ENCODE measurements at places on chromosomes 3 and 15. TPM values are rescaled to one million over a fixed set of nuclear protein-coding genes. Genes with fewer than 3 reads are reported as not detected.
A peak's percentile ranks its signal among the peaks of the same experiment; 100 is the strongest.

FAM81A gene
- not detected for total RNA-seq

GRCh38 chr3:117399311-117400078, 689.9 kb downstream of the TUSC7 start:
- no peaks in the 10 kb centered on the region for H3K27me3 ChIP-seq
- H3K27ac ChIP-seq, result no peak overlapping the region
- peaks cover 12% of the 10 kb centered on the region for H3K4me1 ChIP-seq
- no peak overlapping the region for H3K4me3 ChIP-seq

DNA sequence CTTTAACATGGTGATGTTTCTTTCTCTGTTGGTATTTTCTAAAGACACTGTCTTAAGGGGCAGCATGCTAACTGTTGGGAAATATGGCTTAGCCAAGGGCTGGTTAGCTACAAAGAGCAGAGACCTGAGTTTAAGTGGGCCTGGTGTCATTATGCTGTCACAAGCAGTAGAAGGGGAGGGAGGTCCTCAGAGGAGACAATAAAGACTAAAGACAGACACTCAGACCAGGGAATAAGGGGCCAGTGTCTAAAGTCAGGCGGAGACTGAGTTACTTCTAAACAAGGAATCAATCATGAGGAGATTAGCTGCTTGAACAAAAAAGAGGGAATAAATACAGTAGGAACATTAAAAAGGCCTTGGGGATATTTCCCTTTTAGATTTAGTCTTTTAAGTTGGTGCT, 142.7 kb upstream of the DPPA4 start:
- no peak overlapping the region for H3K4me3 ChIP-seq
- DNase-seq, result no peak
- H3K36me3 ChIP-seq, result no peaks in the 10 kb centered on the region
- no peaks in the 10 kb centered on the region for H3K4me1 ChIP-seq
- no peaks in the 10 kb centered on the region for H3K27me3 ChIP-seq

- no peak for DNase-seq
- H3K4me1 ChIP-seq, result no peaks in the 10 kb centered on the region
- no peak overlapping the region for H3K27ac ChIP-seq
- H3K27me3 ChIP-seq, result no peaks in the 10 kb centered on the region
Observed at GRCh38 chr3:13121553-13122001, 48.3 kb upstream of the IQSEC1 start.

DNA sequence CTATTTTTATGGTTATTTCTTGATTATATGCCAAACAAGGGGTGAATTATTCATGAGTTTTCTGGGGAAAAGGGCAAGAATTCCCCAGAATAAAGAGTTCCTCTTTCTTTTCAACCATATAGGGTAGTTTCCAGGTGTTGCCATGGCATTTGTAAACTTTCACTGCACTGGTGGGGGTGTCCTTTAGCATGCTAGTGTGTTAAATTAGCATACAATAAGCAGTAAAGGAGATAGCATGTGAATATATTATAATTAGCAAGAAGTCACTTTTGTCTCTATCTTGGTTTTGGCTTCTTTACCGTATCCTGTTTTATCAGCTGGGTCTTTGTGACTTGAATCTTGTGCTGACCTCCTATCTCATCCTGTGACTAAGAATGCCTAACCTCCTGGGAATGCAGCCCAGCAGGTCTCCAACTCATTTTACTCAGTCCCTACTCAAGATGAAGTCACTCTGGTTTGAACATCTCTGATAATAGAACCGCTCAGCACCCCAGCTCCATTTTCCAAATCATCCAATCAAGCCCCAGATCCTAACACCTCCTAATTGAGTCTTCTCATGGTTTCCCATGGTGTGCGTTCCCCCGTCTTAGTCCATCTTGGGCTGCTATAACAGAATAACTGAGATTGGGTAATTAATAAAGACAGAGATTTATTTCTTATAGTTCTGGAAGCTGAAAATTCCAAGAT, 3.4 kb upstream of the SELENOT start:
- H3K4me1 ChIP-seq, result peaks cover 24% of the 10 kb centered on the region
- no peak overlapping the region for H3K27ac ChIP-seq
- H3K36me3 ChIP-seq, result no peaks in the 10 kb centered on the region
- no peak overlapping the region for H3K4me3 ChIP-seq
- H3K27me3 ChIP-seq, result no peaks in the 10 kb centered on the region

GRCh38 chr15:54579855-54580254, 601.6 kb downstream of the UNC13C start:
- H3K4me3 ChIP-seq, result no peak overlapping the region
- no peak for DNase-seq
- no peaks in the 10 kb centered on the region for H3K36me3 ChIP-seq
- H3K27me3 ChIP-seq, result no peaks in the 10 kb centered on the region
- H3K4me1 ChIP-seq, result no peaks in the 10 kb centered on the region

DNA sequence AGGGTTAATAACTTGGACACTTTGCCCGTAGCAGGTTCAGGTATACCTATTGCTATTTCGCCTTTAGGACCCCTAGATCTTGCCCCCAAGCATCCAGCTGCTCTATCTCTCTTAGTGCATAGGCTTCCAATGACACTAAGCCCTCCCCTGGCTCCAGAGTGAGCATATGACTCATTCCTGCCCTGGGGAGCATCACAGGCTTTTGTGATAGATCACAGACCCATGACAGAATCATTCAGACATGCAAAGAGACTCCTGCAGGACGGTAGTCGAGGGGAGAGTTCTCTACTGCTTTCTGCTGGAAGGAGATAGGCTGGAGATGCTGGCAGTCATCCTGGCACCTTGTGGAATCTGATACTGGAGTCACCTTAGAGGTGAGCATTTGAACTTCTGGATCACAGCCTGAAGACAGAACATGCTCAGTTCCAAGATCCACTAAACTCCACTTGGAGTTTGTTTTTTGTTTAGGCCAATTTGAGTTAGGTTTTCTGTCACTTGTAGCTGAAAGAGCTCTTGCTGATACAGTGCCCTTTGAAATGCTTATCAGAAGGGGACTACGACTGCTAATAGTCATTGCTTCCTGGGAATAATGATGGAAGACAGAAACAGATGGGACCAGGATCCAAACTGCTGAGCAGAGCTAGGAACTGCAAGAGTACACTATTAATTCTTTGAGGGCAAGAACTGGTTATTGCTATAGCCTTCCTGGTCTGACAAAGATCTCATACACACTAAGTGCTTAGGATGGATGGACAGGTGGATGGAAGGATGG, 11.0 kb downstream of the LYSMD2 start:
- H3K4me1 ChIP-seq, result peaks cover 52% of the 10 kb centered on the region
- no peak overlapping the region for H3K4me3 ChIP-seq
- DNase-seq, result peak; percentile 79
- no peaks in the 10 kb centered on the region for H3K27me3 ChIP-seq
- H3K27ac ChIP-seq, result no peak overlapping the region

CHST13 gene
- total RNA-seq, result not detected

DNA sequence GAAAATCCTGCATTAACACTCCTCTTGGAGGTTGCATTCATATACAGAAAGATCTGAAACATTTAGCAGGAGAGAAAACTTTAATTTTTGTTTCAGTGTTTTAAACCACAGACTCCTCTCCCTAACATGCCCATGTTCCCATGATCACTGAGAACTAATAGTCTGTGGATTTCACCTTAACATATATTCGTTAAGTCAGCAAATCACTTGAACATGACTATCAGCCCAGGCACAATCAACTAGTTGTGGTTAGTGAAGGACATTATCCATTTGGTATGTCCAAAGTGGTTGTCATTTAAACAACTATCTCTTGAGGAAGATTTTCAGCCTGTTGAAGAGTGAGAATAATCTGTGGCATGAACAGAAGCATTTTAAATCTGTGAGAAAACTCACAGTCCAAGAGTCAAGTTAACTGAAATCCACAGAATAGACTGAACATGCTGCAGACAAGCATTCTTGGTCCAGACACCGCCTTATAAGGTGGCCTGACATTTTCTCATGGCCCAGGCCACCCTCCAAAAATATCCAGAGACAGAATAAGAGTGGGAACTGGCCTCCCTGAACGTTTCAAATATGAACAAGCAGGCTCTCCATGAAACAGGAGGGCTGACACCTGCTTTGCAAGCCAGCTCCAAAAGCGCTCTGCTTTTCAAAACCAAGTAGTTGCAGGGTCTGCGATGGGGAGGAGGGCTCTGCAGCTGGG, 39.9 kb upstream of the ADCY5 start:
- H3K27me3 ChIP-seq, result no peaks in the 10 kb centered on the region
- H3K4me3 ChIP-seq, result no peak overlapping the region
- peaks cover 11% of the 10 kb centered on the region for H3K36me3 ChIP-seq
- no peak overlapping the region for H3K27ac ChIP-seq
- H3K4me1 ChIP-seq, result no peaks in the 10 kb centered on the region

- H3K36me3 ChIP-seq, result peaks cover 6% of the 10 kb centered on the region
- H3K27me3 ChIP-seq, result no peaks in the 10 kb centered on the region
- peak overlapping the region; percentile 91 for H3K27ac ChIP-seq
- peaks cover 71% of the 10 kb centered on the region for H3K4me1 ChIP-seq
- no peak overlapping the region for H3K4me3 ChIP-seq
- DNase-seq, result peak; percentile 41
Observed at GRCh38 chr15:92634671-92635201, 20.8 kb downstream of the FAM174B start.

DNA sequence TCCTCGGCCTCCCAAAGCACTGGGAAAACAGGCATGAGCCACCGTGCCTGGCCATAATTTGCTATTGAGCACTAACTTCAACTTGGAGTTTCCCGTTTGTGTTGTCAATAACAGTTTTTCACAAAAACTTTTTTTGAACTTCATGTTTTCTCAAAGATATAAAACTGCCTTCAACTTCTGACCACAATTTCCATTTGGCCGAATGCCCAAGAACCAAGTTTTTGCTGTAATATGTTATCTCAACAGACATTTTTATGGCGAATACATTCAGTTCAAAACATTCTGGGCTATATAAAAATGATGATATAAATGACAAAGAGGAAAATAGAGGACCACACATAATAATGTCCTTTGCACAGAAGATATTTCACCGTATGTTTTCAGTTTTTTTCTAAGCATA, 56.4 kb downstream of the NEDD4 start:
- no peaks in the 10 kb centered on the region for H3K27me3 ChIP-seq
- DNase-seq, result no peak
- peaks cover 14% of the 10 kb centered on the region for H3K36me3 ChIP-seq

- no peak within 1 kb of the TSS for H3K4me3 ChIP-seq
- no peaks in the 10 kb centered on the region for H3K36me3 ChIP-seq
- no peak for DNase-seq
- no peaks in the 10 kb centered on the region for H3K4me1 ChIP-seq
- H3K27me3 ChIP-seq, result no peaks in the 10 kb centered on the region
Observed at GRCh38 chr15:33968224-33968623, at the start of gene CHRM5. CHRM5 (plus strand) TSS chr15:33968497; CDS start chr15:34062718, 94,221 bp downstream.

DNA sequence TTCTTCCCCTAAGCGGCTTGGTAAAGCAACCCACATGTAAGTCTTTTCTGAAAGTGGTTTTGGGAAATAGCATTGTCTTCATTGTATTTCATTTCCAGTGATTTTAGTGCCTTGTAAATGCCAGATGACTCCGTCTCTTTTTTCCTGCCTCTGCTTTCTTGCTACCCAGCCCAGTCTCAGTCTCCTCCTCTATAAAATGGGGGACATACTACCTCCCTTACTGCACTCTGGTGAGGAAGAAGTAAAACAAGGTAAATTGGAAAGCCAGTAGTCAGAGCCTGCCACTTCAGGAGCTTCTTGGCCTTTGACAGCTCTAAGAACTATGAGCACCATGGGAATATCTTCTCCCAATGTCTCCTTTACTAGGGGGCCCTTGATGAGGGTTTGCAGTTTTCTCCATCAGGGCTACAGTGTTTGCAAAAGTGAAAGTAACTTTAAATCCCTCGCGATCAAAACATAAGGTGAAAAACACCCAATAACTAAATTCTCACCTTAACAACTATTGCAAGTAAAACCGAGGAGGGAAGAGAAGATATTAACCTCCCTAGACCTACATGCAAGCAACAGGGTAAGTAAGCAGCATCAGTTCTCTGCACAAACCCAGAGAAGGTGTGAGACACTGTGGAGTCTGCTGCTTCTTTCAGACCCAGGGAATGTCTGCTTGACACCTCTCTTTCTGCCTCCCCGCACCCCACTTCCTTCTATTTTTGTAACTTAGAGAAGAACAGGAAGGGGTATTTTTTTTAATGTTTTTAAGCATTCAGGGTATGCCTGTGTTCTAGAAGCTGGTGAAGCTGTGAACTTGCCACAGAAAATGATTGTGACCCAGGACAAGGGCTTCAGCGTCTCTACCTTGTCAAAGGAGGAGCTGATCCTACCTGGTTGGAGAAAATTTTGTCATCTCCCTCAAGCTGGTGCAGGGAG, 159.1 kb upstream of the EOMES start:
- H3K27ac ChIP-seq, result no peak overlapping the region
- no peaks in the 10 kb centered on the region for H3K27me3 ChIP-seq
- no peaks in the 10 kb centered on the region for H3K36me3 ChIP-seq
- DNase-seq, result peak; percentile 31
- no peak overlapping the region for H3K4me3 ChIP-seq

DNA sequence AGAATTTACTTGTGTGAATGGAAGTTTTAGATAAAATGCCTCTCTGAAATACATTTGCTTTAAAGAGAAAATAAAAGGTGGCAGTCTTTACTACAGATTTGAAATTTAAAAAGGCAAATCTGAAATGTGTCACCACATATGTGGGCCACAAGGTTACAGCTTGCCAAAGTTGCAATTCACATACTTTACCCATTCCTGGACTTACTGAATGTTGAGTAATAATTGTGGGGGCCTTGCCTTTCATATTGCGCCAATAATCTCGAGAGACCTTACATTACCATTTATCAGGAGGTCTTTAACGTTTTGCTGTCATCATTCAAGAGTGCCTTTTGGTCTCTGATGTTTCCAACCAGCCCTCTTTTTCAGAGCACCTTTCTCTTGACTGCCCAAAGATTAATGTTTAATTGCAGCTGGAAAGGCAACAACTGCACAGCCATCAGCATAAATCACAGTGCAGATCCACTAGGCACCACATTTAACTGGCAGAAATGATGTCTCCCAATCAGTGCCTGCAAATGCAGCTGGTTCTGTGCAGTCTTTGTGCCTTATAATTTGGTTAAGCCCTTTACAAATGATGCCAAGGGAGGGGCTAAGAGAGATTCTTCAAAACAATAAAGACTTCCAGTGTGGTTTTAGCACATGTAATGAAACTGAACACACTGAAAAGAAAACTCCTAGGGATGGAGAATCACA, 206.8 kb downstream of the MAGI1 start:
- DNase-seq, result peak; percentile 29
- no peak overlapping the region for H3K4me3 ChIP-seq
- no peaks in the 10 kb centered on the region for H3K27me3 ChIP-seq
- no peak overlapping the region for H3K27ac ChIP-seq
- no peaks in the 10 kb centered on the region for H3K36me3 ChIP-seq
